Lower leg skin (tissue), 4 donors: ENCODE measurements at places on chromosomes 7 and 10. TPM values are rescaled to one million over a fixed set of nuclear protein-coding genes. Genes with fewer than 3 reads are reported as not detected.

AKR1C8 gene
- total RNA-seq = not detected

SFTPD gene
- total RNA-seq = 0.76 TPM

DNA sequence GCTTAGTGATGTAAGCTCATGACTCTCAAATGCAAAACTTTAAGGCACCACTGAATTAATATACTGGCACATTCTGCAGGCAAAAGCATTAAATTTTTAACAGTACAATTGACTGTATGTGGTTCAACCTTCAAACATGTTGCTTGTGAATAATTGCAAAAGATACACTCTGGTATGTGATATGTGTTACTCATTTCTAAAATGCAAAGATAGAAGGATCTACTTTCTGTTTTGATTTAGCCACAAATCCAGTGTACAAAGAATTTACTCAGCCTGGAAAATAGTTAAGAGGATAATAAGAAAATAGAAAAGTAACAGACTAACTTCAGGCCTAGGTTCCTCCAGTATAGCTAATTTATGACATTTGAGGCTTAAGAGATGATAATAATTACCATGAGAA, 66.6 kb upstream of the NOBOX start:
- DNase-seq = no peak

HOXA4 gene
- 2.5 TPM for total RNA-seq

GRCh38 chr7:1608318-1608717, 38.5 kb upstream of the PSMG3 start:
- DNase-seq = no peak

DNA sequence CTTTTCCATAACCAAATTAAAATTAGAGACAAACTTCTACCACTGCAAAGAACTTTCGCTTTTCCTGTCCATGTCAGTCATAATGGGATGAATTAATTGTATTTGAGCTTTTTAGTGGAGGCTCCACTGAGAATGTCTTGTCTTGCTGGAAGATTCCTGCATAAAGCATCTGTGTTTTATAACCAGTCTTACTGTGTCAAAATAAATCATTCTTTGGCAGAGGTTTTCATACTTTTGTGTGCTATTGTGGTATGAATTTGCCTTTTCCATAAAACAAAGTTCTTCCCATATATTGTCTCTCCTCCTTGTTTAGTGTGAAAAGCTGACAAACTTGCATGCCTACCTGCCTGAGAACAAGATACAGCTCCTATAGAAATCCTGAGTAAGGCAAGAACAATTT, 124.8 kb upstream of the CCDC6 start:
- DNase-seq = no peak

DNA sequence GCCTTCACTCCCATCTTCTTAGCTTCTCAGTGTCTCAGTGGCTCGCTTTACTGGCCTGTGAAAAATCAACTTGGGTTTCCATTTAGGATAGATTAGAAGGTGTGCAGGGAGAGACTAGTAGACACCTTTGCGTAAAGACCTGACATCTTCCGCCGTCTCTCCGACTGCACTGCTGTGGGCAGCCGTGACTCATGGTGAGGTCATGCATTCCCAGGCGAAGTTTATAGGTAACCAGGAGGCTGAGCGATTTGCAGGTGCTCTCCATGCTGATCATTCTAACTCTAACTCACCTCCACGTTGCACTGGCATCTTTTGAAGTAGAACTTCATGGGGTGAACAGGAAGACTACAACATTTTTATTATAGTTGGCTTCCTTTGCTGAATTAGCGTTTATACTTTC, 68.0 kb upstream of the ZNF438 start:
- no peak for DNase-seq

DNA sequence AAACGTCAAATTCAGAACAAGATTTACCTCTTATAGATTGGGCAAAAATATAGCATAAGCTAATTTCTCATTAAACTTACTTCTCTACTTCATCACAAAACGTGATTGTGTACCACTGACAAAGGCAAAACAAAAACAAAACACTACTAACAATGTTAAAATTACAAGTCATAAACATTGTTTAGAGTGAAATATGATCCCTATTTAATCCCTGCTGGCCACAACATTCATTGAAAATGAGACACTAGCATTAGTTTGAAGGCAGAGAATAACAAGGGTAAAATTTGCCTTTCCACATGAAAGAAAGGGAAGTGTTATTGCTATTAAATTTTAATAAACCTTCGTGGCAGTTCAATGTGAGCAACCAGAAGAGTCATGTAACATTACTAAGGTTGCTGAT, 45.0 kb downstream of the SEMA3A start:
- DNase-seq = no peak

GRCh38 chr7:154953006-154953684, 49.8 kb downstream of the PAXIP1 start:
- peak; percentile 26 for DNase-seq

GRCh38 chr10:75076348-75076747, 35.1 kb upstream of the SAMD8 start:
- DNase-seq = no peak

DNA sequence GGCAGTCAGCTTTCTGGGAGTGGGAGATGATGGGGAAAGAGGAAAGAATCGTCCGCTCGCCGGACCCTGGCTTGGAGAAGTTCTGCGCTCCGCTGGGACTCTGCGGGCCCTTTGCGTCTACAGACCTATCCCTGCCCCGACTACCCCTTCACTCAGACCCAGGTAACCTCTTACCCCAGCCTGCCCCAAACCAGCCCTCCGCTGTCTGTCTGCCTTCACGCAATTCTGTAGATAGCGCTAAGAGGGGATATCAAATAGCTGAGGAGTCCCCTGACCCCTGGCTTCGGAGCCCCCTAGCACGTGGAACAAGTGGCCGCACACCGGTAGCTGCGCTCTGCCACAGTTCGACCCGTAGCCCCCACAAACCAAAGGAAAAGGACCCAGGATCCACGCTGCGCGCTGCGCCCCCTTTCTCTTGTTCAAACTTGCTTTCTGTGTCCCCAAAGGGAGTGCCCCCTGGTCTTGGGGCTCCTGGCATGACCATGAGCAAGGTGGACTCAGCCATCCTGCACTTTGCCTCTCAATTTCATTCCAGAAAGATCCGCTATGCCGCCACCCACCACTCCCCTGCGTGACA, 7.0 kb downstream of the HOXA4 start:
- no peak for DNase-seq

GDF2 gene
- not detected for total RNA-seq

GRCh38 chr10:130997267-130998045, 314.1 kb downstream of the TCERG1L start:
- DNase-seq = peak; percentile 42

C7orf33 gene
- not detected for total RNA-seq

DNA sequence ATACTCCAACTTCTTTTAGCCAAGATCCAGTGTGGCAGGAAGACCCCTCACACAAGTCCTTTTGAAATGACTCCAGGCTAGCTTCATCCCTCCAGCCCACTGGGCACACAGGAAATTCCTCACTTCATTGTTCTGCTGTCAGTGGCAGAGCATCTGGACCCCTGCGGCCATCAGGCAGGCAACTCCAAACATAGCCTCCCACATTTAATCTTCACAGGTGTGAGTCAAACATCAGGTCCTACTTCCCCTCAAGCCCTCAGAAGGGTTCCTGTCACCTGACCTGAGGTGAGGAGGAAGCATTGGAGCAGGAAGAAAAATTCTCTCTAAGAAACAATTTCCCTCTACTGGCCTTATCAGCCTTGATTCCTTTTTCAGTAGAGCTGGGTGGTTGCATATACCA, 51.1 kb upstream of the C1GALT1 start:
- DNase-seq = no peak

- peak; percentile 64 for DNase-seq
Observed at GRCh38 chr10:133258066-133258817, 18.4 kb downstream of the ADAM8 start.
